ENCODE measurements at places on chromosomes 16 and 17. TPM values are rescaled to one million over a fixed set of nuclear protein-coding genes. Genes with fewer than 3 reads are reported as not detected.

- no peak overlapping the region for H3K27ac ChIP-seq
- H3K36me3 ChIP-seq: peaks cover 92% of the 10 kb centered on the region
- no peaks in the 10 kb centered on the region for H3K27me3 ChIP-seq
- H3K4me3 ChIP-seq: no peak overlapping the region
- peaks cover 31% of the 10 kb centered on the region for H3K4me1 ChIP-seq
Measured at GRCh38 chr16:8852534-8852933, 16.3 kb downstream of the CARHSP1 start.

The TEKT1 gene
- total RNA-seq: not detected

The ATXN2L gene
- 48.4 TPM for total RNA-seq

- no peak overlapping the region for H3K27ac ChIP-seq
- H3K4me3 ChIP-seq: no peak overlapping the region
- H3K27me3 ChIP-seq: peaks cover 5% of the 10 kb centered on the region
- no peak for DNase-seq
- H3K4me1 ChIP-seq: no peaks in the 10 kb centered on the region
Measured at GRCh38 chr17:21467739-21468490, 91.8 kb downstream of the KCNJ12 start.

The SPIRE2 gene
- 13.3 TPM for total RNA-seq

DNA sequence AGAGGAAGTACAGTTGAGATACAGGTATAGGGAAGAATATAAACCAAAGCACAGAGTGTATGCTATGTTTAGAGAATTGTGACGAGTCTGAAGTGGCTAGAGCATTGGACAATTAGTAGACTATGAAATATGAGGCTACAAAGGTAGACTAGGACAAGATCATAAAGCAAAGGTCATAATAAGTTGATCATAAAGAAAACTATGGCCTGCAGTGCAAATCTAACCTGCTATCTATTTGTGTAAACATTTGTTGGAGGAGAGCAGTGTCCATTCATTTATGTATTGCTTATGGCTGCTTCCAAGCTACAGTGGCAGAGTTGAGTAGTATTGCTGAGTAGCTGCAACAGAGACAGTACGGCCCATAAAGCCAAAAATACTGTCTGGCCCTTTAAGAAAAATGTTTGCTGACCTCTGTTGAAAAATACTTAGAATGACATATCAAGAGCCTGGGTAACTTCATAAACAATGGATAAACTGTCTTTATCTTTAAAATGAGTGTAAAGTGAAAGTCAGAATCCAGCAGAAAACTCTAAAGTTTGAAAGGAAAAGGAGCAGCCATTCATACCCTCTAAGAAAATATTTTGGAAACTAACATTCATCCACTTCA, 14.5 kb upstream of the OR1E2 start:
- no peaks in the 10 kb centered on the region for H3K36me3 ChIP-seq
- H3K27ac ChIP-seq: no peak overlapping the region
- H3K27me3 ChIP-seq: no peaks in the 10 kb centered on the region
- DNase-seq: no peak
- no peak overlapping the region for H3K4me3 ChIP-seq

DNA sequence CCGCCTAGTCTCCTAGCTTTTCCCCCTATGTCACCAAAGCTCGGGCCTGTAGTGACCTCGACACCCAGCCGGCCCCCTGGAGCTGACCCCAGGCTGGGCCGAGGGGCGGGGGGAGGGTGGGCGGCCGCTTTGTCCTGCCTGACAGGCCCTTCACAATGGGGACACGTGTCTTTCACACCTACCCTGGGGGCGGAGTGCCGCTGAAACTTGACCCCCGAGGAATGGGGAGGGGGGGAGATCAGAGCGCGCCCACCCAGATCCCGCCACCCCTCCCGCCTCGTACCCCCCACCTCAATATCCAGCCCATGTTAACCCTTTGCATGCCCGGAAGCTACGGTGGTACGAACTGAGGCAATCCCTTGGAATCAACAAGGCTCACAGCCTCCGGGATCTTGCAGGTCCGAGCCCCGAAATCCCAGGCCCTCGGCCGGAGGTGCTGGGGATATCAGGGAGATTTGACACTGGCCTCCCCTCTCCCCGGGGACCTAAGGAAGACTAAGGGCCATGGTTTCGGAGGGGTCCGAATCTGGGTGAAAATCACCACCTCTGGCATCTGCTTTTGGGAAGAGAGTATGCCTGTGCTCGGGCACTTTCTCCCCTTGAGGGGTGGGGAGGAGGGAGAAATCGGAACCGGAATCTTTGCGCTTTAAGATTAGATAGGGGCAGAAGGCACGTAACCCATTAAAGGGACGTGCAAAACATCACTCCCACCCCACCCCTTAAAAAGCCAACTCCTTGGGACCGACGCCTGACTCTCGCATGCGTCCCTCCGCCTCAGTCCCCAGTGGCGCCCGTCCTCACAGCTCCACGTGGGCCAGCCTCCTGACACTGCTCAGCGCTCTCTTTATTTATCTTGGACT, 2.6 kb downstream of the NOG start:
- H3K4me1 ChIP-seq: peaks cover 14% of the 10 kb centered on the region
- peaks cover 76% of the 10 kb centered on the region for H3K27me3 ChIP-seq
- no peak overlapping the region for H3K4me3 ChIP-seq
- no peak for DNase-seq
- no peak overlapping the region for H3K27ac ChIP-seq

DNA sequence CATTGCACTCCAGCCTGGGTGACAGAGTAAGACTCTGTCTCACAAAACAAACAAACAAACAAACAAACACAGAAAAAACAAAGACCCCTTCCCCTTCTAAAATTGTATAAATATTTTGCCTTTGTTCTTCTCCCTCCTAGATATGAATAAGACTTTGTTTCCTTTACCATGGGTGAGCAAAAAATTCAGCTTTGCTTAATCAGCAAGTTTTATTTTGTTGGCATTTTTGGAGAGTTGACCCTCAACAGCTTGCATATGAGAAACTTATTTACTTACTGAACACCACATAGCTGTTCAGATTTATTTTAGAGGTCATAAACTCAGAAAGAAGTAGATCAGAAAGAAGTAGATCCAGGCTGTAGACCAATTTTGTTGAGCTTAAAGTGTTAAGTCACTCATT, 395.2 kb upstream of the TOM1L1 start:
- no peaks in the 10 kb centered on the region for H3K4me1 ChIP-seq
- no peaks in the 10 kb centered on the region for H3K36me3 ChIP-seq
- no peaks in the 10 kb centered on the region for H3K27me3 ChIP-seq
- H3K4me3 ChIP-seq: no peak overlapping the region

- no peak overlapping the region for H3K4me3 ChIP-seq
- no peaks in the 10 kb centered on the region for H3K36me3 ChIP-seq
- H3K27me3 ChIP-seq: peaks cover 5% of the 10 kb centered on the region
Measured at GRCh38 chr17:44267165-44267455, 825 bp downstream of the SLC4A1 start.

GRCh38 chr17:41629826-41630670, 5.7 kb upstream of the KRT17 start:
- no peak overlapping the region for H3K4me3 ChIP-seq
- peaks cover 12% of the 10 kb centered on the region for H3K4me1 ChIP-seq
- no peak for DNase-seq
- H3K27me3 ChIP-seq: peaks cover 5% of the 10 kb centered on the region
- H3K27ac ChIP-seq: no peak overlapping the region

The WSCD1 gene
- 2.2 TPM for total RNA-seq

The LRRC75A gene
- not detected for total RNA-seq

DNA sequence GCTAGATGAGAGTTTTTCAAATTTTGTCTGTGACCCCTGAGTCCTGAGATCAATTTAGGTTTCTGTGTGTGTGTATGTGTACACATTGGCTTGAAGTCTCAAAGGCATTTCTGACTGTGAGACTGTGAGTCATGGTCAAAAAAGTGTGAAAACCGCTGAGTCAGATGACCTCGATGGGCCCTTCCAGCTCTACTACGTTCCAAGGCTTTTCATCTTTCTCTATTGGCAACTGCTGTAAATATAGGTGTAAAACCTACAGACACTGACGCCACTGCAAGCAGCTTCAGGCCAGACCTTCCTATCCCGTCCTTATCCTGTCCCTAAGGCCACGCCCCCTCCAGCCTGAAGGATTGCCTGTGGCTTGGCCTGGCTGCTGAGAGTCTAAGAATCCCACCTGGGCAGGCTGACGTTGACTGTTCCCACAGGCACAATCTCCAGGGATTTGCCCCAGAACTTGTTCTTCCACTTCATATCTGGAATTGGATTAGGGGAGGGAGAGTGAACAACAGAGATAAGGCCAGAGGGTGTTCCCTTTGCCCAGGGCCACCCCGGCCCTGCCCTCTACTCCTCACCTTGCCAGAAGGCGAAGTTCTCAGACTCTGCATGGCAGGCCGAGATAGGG, 11.3 kb downstream of the OSBPL7 start:
- peaks cover 9% of the 10 kb centered on the region for H3K36me3 ChIP-seq
- peaks cover 12% of the 10 kb centered on the region for H3K4me1 ChIP-seq
- H3K4me3 ChIP-seq: no peak overlapping the region
- H3K27ac ChIP-seq: no peak overlapping the region

DNA sequence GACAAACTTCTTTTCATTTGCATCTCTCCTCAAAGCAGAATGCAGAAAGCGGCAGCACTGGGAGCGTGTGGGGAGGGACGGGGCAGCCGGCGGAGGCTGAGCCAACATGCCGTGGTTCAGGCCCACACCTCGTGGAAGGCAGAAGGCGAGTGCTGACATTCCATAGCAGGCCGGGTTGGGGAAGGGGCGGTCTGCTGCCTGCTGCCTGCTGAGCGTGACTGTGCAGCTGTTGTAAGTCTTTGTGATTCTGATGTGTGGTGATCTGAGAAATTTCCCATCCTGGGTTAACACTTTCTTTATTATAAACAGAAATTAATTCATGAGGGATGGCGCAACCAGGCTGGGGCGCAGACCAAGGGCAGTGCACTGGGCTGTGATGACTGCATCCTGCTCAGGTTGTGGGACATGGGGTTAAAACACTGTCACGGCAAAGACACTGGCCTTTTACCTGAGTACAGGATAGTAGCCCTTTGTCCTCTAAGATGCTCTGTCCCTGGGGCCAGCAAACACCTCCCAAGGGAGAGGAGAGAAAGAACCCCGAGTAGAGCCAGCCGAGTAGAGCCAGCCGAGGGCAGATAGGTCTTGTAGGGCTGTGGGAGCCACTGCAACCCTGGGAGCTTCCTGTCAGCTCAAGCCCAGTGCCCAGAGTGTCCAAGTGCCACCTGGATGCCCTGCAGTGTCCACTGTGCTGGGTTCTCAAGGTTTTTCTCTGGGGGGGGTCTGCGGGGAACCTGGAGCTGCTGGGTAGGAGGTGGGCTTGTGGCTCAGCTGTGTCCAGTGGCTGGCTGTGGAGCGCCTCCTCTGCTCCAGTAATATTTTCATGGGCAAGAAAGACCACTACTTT, 8.8 kb upstream of the DNASE1 start:
- no peak for DNase-seq
- peaks cover 34% of the 10 kb centered on the region for H3K4me1 ChIP-seq
- H3K36me3 ChIP-seq: peaks cover 2% of the 10 kb centered on the region
- H3K27me3 ChIP-seq: no peaks in the 10 kb centered on the region
- H3K4me3 ChIP-seq: no peak overlapping the region
- peak overlapping the region; percentile 62 for H3K27ac ChIP-seq

GRCh38 chr17:34974179-34974578, 6.1 kb upstream of the LIG3 start:
- H3K27me3 ChIP-seq: no peaks in the 10 kb centered on the region
- H3K4me3 ChIP-seq: no peak overlapping the region
- DNase-seq: no peak
- no peak overlapping the region for H3K27ac ChIP-seq

GRCh38 chr16:51449441-51449840, 298.4 kb upstream of the SALL1 start:
- H3K36me3 ChIP-seq: no peaks in the 10 kb centered on the region
- no peaks in the 10 kb centered on the region for H3K4me1 ChIP-seq
- no peak for DNase-seq

GRCh38 chr16:78425891-78426510, 326.5 kb downstream of the WWOX start:
- no peaks in the 10 kb centered on the region for H3K27me3 ChIP-seq
- H3K4me1 ChIP-seq: no peaks in the 10 kb centered on the region
- no peak for DNase-seq
- no peak overlapping the region for H3K4me3 ChIP-seq

The TUBB3 gene
- total RNA-seq: 161 TPM

- no peaks in the 10 kb centered on the region for H3K36me3 ChIP-seq
- no peak overlapping the region for H3K4me3 ChIP-seq
- no peak overlapping the region for H3K27ac ChIP-seq
- peak; percentile 54 for DNase-seq
- peaks cover 10% of the 10 kb centered on the region for H3K4me1 ChIP-seq
Measured at GRCh38 chr16:2296661-2297505, 29.0 kb upstream of the RNPS1 start.

The CCL15 gene
- 23.2 TPM for total RNA-seq

The TPPP3 gene
- total RNA-seq: 0.20 TPM

- no peak overlapping the region for H3K27ac ChIP-seq
- peaks cover 67% of the 10 kb centered on the region for H3K27me3 ChIP-seq
- no peaks in the 10 kb centered on the region for H3K4me1 ChIP-seq
- no peak for DNase-seq
- H3K36me3 ChIP-seq: no peaks in the 10 kb centered on the region
Measured at GRCh38 chr17:36643086-36643685, 41.8 kb downstream of the MRM1 start.

The ABCC3 gene
- 25.2 TPM for total RNA-seq

DNA sequence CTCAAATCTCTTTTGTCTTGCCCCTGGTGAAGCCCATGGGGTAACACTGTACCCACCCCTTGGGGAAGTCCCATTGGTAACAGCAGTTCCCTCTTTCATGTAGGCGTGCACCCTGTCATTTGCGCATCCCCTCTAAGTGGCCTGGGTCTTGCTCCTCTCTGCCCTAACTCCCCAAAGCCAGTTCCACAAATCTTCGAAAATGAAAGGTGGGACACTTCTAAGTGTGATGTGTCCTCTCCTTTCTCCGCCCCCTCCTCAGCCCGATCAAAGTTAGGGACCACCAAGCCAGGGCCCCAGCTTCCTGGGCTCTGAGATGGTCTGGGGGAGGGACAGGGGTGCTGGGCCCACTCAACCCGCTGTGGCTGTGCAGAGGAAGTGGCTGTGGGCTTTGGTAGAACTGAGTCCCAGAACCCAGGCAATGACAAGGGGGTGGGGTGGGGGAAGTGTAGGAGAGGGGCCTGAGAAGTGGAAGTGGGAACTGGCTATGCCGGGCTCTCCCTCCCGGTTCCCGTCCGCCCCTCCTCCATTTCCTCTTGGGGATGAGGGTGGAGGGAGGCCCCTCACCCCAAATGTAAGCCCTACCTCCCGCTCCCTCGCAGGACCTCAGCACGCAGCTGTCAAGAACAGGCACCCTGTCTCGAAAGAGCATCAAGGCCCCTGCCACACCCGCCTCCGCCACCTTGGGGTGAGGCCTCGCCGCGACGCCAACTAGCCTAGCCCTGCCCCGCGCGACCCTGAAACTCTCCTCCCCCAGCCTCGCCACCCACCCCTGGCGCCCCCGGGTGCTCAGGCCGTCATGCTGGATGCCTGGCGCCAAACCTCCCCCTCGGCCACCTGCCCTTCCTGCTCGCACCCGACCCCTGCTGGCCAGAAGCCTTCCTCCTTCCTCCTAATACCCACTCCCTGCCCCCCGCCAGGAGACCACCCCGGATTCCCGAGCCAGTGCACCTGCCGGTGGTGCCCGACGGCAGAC, 8.7 kb downstream of the ABI3 start:
- no peak overlapping the region for H3K4me3 ChIP-seq
- no peak overlapping the region for H3K27ac ChIP-seq
- no peak for DNase-seq

The NPIPB6 gene
- total RNA-seq: not detected

The RND2 gene
- 0.11 TPM for total RNA-seq

- no peaks in the 10 kb centered on the region for H3K27me3 ChIP-seq
- H3K4me3 ChIP-seq: peak overlapping the region; percentile 52
- peaks cover 76% of the 10 kb centered on the region for H3K4me1 ChIP-seq
- H3K36me3 ChIP-seq: no peaks in the 10 kb centered on the region
- peak overlapping the region; percentile 77 for H3K27ac ChIP-seq
Measured at GRCh38 chr17:42853004-42853403, 2.0 kb downstream of the AOC3 start.

The KRT23 gene
- 24.7 TPM for total RNA-seq
